Ascending aorta (tissue), 2 donors: ENCODE measurements at places on chromosomes 16 and 17. TPM values are rescaled to one million over a fixed set of nuclear protein-coding genes. Genes with fewer than 3 reads are reported as not detected.
A peak's percentile ranks its signal among the peaks of the same experiment; 100 is the strongest.

DNA sequence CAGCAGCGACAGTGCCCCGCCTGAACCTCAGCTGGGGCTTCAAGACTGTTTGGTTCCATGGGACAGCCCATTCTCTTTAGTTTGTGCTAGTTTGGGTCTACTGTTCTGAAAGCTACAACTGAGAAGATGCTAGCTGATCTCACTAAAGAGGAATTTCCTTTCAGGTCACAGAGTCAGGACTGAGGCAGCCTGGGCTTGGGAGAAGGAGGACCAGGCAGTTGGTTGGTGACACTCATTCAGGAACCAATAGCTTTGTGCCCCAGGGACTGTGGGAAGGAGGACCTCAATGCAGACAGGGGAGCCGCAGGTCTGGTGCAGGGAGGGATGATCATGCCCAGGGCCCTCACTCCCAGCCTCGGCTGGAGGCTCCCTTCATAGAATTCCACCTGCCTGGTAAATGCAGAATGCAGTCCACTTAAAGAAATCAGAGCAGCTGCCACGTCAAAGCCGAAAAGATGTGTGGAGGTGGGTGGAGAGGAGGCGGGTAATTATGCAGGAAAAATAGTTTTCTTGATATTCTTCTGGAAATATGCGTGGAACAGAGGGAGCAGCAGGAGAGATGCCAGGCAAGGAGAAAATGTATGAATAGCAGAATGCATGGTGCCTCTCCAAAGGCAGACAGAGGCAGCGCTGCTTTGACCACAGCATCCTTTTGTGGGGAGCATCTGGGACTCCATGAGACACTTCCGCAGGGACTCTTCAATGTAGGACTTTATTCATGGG lies 32.6 kb upstream of the ZFP90 start:
- DNase-seq, result no peak

- DNase-seq, result no peak
Measured at GRCh38 chr17:2055292-2056205, 646 bp downstream of the HIC1 start.

DNA sequence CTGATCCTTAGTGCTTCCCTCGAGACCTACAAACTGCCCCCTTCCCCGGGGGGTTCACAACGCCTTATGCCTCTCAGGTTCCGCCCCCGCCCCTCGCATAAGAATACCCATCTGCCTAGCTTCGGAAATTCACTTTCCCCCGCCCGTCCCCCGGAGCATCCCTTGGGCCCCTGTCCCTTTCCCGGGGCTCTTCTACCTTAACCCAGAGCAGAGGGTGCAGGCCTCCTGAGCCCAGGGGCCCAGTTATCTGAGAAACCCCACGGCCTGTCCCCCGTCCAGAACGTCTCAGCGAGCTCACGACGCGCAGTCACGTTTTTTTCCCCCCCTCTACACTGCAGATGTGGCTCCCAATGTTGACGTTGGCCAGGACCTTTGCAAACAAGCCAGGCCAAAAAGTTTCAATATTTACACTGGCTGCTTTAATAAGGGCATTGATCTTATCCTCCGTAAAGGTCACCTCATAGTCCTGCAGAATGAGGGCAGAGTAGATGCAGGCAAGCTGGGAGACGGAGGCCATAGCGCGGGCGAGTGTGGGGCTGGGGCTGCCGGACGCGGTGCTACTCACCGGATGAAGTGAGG lies 1.4 kb upstream of the NBR1 start:
- peak; percentile 64 for DNase-seq

GRCh38 chr16:70018254-70018653 lies 67.1 kb downstream of the CLEC18A start:
- no peak for DNase-seq

- no peak for DNase-seq
Measured at GRCh38 chr17:66044083-66044482, 147.8 kb downstream of the CEP112 start.

- DNase-seq, result no peak
Measured at GRCh38 chr17:8788998-8789397, 10.2 kb downstream of the MFSD6L start.

GRCh38 chr17:35793257-35793656 lies 2.2 kb downstream of the MMP28 start:
- DNase-seq, result no peak

The CHP2 gene
- not detected for total RNA-seq
